ENCODE measurements at places on chromosomes 2 and 18.

DNA sequence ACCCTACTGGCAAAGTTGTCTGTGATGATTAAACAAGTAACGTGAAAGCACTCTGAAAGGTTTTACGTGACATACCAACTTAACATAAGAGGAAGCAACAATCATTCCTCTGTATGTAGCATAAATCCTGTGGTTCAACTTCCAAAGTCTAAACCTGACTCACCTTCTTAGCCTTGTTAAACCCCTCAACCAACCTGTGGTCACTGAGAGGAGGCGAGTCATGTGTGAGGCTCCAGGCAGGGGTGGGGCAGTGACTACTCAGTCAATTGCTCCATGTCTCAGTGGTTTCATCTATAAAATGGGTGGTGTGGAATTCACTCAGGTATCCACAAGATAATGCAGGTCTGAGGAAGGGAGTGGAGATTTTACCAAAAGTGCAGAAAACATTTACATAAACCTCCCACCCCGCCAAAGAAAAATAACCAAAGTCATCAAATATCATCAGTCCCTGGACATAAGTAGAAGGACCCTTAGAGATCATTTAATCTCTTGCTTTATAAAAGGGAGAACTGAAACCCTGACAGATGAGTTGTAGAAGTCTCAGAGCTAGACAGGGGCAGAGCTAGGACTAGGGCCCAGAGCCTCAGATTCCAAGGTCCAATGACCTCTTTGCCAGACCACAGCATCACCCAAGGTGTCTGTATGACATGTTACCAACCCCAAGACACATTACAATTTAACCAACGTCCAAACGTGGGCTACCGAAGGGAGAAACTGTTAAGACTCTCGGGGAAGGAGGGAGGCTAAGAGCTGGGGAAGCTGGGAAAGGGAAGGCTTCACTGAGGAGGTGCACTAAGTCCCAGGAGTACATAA, 3.7 kb upstream of the PCBP1 start:
- no peak for DNase-seq

DNA sequence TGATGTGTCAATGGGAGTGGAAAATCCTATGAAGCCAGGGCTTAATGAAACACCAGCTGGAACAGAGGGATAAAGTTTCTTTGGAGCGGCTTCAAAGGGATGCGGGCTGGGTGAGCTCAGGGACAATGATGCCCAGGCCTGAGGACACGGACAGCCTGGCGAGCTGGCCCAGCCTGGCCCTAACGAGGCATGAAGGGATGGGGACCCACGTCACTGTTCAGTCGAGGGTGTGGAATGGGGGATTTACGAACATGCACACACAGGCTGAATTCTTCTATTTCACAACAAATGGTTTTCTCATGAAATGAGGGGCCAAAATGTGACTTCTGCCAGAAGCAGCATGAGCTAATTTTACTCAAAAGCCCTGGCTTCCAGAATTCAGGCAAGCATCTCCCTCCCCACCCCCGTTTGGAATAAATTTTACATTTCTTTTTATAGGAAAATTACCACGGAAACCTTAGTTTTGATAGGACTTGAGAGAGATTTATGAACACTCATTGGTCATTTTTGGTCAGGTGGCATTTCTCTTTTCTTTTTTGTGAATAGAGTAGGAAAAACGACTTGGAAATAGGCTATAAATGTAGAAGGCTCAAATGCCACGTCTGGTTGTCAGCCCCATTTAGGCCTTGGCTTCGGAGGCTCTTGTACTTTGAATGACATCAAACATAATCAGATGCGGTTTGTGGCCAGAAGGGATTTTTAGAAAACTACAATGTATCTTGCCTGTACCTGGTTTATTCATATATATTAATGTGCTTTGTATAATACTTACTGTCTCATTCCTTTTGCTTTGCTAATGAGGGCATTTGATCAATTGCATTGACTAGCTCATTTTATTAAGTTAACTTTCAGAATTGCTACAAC, 893.8 kb upstream of the CELF4 start:
- no peak for DNase-seq

GRCh38 chr2:54428108-54428831, 27.9 kb upstream of the SPTBN1 start:
- no peak for DNase-seq

DNA sequence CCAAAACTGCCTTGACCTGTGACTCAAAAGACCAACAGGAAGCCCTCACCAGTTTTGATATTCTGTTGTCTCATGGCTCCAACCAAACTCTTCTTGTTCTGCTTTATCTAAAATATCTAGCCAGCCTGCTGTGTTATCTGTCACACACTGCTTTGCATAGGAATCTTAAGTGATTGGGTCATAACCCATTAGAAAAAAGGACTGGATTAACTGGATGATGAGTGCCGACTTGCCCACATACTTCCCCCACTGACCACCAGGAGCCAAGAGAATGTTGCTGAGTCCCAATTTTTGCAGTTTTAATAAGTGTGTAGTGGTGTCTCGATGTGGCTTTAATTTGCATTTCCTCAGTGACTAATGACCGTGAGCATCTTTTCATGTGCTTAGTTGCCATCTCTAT, 6.5 kb downstream of the MOGAT1 start:
- no peak for DNase-seq

GRCh38 chr2:187403568-187404260, 44.3 kb downstream of the CALCRL start:
- no peak for DNase-seq

DNA sequence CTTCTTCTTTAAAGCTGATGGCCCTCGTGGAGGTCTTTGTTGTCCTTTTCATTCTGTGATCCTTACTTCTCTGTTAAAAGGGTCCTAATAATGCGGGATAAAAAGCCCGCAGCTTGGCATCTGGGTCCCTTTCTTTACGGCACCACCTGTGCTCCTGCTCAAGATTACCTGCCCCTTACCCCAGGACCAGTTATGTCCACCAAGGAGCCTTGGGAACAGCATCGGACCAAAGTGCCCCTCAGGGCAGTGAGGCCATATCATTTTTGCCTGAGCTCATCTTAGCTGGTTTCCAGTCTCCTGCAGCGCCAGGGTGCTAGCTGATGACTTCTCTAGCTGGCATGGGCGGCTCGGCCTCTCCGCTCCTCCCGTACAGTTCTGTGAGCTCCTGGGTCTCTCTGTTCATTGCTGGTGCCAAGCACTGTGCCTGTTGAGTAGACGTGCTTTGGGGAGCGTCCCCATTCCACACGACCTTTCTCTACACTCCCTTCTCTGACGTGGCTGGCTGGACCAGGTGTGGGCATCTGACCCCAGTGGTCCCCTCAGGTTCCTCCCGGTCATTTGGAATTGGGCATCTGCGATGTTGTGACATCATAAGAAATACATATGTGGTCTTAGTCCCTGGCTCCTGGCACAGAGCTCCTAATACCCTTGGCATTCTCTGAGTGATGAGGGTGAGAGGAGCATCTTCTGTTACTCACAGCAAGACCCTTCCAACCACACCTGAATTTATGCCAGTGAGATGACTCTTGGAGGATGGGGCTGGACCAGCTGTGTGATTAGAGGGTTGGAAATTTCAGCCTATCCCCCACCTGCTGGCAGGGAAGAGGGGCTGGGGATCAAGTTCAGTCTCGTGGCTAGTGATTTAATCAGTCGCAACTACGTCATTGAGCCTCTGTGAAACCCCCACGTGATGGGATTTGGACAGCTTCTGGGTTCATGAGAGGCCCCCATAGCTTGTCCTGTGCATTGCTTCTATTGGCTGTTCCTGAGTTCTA, 134.2 kb upstream of the HS6ST1 start:
- no peak for DNase-seq

DNA sequence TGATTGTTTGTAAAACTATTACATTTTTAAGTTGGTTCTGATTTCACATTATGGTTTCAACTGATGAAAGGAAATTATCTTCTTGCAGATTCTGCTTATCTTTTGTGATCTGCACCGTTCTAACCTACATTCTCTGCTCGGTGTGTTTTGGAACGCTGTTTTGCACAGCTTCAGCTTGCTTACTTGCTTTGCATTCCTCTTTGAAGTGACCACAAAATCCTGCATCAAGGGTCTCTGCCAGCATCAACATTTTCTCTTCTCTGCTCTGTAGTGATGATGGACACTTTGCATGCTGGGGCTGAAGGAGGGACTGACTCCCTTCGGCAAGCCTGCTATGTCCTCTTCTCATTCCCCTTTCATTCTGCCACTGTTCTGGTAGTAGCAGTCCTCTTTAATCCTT, 485.2 kb downstream of the FBXO15 start:
- no peak for DNase-seq

DNA sequence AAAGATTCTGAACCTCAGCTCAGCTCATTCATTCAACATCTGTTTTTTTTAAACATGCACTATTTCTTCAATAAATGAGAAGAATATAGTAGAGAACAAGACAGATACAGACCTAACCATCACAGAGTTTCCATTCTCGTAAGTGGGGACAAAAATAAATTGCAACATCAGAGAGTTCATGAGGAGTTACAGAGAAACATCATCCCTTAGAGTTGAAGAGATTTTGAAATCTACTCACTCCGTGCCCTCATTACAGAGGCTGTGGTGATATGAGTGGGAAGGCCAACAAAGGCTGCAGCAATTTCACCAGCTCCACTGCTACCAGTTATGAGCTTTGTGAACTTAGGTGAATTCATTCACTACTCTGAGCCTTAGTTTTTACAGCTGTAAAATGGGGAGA, 399.3 kb downstream of the BCL11A start:
- no peak for DNase-seq

- no peak for DNase-seq
Observed at GRCh38 chr2:43099797-43100196, 126.6 kb downstream of the ZFP36L2 start.

DNA sequence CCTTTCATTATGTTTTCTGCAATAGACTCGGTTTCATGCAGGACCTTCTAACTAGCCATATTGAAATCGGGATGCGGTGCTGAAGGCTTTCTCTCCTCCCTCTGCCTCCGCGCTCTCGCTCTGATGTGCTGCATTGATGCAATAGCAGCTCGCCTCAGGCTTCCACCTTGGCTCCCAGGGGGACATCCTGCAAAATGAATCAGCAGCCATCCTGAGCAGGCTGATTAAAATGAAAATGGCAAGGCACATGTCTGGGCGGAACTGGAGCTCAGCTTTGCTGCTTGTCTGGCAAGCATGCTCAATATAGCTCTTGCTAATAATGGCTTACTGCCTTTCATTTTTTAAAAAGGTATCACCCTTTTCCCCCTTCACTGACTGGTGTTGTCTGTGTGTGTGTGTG, 806 bp upstream of the MYT1L start:
- no peak for DNase-seq

- no peak for DNase-seq
Observed at GRCh38 chr18:62963507-62963906, 248.2 kb downstream of the PHLPP1 start.

GRCh38 chr2:68368654-68369336, 3.7 kb downstream of the PLEK start:
- DNase-seq = no peak

GRCh38 chr2:207224791-207225482, 59.2 kb upstream of the KLF7 start:
- DNase-seq = no peak
